GDM1 (cell line): ENCODE measurements at places on chromosomes 11 and 22.

DNA sequence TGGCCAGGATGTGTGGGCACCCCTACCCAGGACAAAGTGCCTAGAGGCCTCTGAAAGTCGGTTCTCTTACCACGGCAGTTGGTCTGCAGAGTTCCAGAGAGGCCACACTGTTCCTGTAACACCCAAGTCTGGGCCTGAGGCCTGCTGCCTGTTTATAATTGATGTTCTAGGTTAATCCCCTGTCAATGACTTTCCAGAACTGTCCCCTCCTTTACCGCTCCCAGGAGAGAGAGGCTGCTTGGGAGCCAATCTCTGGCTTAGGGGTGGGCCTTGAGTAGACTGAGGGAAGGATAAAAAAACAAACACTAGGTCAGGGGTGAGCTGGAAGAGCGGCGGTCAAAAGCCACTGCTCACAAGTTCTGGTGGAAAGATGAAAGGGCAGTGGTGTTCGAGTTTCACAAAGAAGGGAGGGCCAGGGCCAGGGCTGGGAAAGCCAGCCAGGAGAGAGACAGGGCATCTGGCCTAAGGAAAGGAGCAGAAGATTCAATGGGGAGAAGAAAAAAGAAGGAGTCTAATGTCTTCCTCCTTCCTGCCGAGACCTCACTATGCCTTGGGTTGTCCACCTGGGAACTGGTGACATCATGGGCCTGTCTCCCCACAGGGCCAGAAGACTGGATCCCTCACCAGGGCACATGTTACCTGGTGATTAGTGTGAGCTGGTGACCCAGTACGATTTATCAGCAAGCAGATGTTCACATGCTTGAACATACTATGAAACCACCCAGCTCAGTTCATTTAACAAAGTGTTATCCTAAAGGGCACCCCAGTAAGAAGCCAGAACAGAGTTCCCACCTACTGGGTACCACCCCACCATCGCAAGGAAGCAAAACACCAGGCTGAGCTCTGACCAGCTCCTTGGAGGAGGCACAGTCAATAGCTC lies 50.2 kb downstream of the PC start:
- DNase-seq, result no peak

- no peak for DNase-seq
Measured at GRCh38 chr11:65887723-65888162, 528 bp downstream of the FIBP start.

GRCh38 chr11:110431674-110432073 lies 1.9 kb downstream of the FDX1 start:
- no peak for DNase-seq

DNA sequence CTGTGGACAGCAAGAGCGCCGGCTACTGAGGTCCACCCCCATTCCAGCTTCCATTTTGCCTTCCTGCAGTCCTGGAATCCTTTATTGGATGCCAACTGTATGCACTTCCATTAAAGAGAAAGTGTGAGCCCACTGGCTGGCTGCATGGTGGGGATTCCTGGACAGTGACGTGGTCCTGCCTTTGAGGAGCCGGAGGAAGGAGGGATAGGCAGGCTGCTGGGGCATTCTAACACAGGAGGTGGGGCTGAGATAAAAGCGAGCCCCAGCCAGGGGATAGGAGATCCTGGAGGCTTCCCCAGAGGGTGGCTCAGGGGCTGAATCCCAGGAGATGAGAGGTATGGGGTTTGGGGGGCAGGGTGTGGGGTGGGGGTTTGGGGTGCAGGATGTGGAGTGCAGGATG lies 984.7 kb downstream of the BRD1 start:
- no peak for DNase-seq

DNA sequence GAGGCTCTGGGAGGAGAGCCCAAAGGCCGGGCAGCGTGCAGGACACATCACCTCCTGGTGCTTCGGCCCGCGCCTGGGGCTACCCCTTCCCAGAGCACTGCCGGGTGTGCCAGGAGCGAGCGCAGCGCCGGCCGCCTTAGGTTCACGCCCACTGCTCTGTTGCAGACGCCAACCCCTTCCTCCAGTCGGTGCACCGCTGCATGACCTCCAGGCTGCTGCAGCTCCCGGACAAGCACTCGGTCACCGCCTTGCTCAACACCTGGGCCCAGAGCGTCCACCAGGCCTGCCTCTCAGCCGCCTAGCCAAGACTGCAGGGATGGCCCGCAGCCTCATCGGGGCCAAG lies 79.0 kb downstream of the MED15 start:
- no peak for DNase-seq
